ENCODE measurements at places on chromosomes 5 and 9.

- no peak for DNase-seq
Observed at GRCh38 chr5:11851416-11851815, 52.8 kb downstream of the CTNND2 start.

- DNase-seq, result no peak
Observed at GRCh38 chr5:178426326-178427130, 163.7 kb downstream of the COL23A1 start.

- DNase-seq, result no peak
Observed at GRCh38 chr9:125547368-125547767, 159.6 kb downstream of the MAPKAP1 start.

DNA sequence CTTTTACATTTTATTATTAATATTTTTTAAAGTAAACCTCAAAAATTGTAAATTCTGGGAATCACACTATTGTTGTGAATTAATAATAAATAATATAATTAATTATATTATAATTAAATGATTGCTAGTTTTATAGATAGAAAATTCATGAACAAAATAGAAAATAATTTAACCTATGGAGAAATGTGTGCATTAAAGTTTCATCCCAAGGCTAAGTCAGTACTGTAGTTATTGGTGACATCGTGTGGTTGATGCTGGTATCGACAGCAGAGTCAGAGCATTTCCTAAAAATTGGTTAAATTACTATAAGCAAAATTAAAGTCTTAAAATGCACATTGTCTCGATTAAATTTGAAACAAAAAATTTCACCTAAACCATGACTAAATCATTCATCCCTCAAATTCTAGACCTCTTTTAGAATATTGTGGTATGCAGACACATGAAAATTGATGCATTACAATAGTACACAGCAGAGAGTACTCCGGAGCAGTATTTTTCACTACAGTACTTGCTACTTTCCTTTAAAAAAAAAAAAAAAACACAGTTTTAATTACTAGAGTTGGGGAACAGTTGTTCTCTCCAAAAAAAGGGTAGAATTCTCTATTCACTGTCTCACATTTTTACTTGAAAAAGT lies 73.9 kb downstream of the RORB start:
- DNase-seq, result peak; percentile 8

- DNase-seq, result no peak
Observed at GRCh38 chr9:98465799-98466198, 210.3 kb upstream of the TBC1D2 start.

DNA sequence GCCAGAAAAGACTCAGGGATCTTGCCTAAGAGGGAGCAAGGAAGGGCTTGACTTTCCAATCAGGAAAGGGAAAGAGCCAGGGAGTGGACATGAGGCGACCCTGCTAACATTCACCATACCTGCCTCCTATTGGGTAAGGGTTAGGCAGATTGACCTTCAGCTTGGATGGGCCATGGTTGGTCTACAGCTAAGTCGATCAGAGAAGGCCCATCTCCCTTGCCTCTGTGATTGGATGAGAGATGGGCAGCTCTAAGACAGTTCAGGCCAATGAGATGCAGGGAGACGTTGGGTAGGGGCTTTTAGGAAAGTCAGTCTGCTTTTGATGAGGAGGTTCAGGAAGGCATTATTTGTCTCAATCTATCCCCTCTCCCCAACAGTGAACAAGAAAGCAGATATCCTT lies 135.0 kb upstream of the STC2 start:
- no peak for DNase-seq

GRCh38 chr9:26856413-26857032 lies 36.1 kb downstream of the CAAP1 start:
- DNase-seq, result peak; percentile 55

DNA sequence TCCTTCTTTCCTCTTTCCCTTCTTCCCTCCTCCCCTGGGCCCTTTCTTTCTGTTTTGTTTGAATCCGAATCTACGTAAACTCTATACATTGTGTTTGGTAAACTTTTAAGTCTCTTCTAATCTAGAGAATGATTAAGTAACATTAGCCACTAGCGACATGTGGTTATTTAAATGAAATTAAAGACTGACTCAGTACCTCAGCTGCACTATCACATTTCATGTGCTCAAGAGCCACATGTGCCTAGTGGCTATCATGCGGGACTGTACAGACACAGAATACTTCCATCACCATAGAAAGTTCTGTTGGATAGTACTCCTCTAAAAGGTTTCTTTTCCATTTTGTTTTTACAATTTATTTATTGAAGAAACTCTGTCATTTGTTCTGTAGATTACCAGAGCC lies 29.0 kb downstream of the DCTN4 start:
- no peak for DNase-seq

DNA sequence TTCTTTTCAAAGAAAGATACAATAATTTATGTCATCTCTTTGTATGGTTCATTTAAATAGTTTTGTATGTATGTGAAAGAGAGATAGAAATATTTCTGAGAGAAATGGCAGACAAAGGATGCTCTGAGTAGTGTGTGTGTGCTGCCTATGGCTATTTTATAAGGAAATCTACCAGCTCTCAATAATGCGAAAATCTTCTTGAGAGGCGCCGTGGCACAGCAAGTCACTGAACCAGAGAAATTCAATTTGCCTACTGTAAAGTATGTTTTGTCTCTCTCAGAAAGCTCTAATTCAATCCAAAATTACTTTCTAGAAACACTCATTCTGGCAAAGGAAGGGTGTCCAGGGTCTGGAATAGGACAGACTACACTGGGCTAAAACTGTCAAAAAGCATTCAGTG lies 1981.1 kb downstream of the EFNA5 start:
- no peak for DNase-seq

GRCh38 chr9:36597412-36598178 lies 24.9 kb downstream of the MELK start:
- no peak for DNase-seq

DNA sequence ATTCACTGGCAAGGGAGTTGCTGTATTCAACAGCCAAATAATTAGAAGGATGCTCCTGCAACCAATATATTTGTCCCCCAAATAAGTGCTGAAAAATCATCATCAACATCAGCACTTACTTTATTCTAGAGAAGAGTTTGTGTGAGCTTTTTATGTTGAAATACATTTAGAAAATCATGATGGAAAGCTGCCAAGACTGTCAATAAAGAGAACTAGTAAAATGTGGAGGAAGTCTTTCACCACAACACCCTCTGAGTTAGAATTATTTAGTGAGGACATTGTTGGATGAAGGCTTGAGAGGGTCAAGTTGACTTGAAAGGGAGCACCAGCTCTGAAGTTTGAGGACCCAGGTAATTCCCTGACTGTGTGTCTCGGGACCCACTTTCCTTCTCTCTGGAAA lies 100.2 kb upstream of the TBCA start:
- DNase-seq, result no peak

DNA sequence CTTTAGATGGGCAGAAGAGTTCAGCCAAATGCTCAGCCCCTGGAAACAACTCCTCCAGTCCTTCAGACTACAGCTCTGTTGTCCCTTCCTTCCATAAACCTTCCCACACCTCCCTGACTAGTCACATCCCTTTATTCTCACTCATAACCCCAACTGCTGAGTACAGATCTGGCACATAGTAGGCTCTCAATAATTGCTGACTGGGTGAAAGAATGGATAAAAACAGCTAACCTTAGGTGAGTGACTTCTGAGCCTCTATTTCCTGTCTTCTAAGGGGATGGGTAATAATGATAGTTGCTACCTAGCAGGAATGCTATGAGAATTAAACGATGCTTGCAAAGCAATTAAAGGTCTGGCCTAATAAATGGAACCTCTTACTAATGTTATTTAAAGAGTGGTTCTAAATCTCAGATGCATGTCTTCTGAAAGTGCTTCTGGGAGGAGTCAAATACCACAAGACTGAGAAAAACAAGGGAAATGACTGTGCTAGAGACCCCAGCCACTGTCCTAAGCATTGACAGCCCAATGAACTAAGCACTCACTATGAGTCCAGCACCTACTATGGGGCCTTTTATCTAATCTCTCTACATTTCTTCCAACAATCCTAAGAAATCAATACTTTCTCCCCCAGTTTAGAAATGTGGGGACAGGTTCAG lies 2.5 kb upstream of the NR6A1 start:
- DNase-seq, result no peak

GRCh38 chr5:1243487-1244130 lies 18.4 kb downstream of the SLC6A18 start:
- no peak for DNase-seq

DNA sequence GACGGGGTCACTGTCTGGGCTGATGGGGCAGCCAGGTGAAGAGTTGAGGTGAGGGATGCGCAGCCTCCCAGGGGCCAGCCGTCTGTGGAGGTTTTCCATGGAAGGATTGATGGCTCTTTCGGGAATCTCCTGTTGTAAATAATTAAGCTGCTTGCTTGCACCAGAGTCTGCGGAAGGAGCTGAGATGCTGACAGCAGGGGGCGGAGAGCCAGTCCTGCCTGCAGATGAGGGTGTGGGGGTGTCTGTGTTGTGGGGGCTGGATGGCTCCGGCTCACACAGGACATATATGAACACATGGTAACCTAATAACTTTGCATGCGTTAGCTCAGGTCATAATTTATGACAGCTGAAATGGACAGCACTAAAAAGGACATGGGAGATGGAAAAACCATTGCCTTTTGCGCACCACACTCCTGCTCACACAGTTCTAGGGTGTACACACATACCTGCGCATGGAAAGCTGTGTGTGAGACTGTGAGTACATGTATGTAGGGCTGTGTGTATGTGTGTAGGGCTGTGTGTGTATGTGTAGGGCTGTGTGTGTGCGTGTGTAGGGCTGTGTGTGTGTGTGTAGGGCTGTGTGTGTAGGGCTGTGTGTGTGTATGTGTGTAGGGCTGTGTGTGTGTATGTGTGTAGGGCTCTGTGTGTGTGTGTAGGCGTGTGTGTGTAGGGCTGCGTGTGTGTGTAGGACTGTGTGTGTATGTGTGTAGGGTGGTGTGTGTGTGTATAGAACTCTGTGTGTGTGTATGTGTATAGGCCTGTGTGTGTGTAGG lies 36.8 kb upstream of the SEMA4D start:
- no peak for DNase-seq

GRCh38 chr9:21399956-21400355 lies 9.0 kb upstream of the IFNA8 start:
- DNase-seq, result no peak

- DNase-seq, result no peak
Observed at GRCh38 chr9:90684736-90685135, 42.1 kb upstream of the DIRAS2 start.

DNA sequence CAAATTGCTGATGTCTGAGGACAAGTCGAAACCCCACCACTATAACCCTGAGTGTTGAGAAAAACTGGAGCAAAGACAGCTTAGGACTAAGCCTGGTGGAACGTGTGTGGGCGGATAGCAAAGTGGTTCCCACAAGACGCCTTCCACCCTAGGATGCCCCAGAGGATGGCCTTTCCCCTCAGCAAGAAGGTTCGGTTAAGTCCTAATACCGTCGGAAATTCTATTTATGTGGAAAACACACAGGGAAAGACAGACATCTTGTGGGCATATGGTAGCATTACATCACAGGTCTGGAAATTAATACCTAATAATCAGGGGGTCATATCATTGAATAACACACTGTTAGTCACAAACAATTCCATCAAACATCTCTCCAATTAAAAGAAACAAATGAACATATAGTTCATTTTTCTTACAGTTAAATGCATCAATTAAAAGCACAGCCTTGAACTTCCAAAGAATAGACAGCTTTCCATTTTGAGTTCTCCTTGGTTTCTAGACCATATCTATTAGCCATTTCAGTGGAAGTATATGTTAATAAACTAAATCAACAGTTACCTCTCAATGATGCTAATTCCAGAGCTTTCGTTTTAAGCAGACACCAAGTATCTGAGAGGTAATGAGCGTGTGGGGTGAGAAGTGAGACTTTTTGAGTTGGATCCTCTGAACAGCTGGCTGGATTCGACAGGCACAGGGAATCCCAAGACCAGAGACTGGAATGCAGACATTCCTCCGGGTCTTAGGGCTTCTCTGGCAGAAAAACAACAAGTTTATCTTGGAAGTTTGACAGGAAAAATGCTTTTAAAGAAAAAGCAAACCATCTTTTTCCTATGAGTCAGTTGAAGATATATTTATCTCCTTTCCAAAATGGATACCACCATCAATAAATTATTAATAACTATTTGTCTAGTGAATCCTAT lies 2.9 kb upstream of the ICE1 start:
- no peak for DNase-seq

GRCh38 chr5:180296771-180297170 lies 4.9 kb upstream of the MAPK9 start:
- DNase-seq, result no peak

GRCh38 chr9:133493428-133493827 lies 14.5 kb upstream of the SLC2A6 start:
- DNase-seq, result no peak

GRCh38 chr5:96945144-96945897 lies 9.4 kb downstream of the LNPEP start:
- no peak for DNase-seq

DNA sequence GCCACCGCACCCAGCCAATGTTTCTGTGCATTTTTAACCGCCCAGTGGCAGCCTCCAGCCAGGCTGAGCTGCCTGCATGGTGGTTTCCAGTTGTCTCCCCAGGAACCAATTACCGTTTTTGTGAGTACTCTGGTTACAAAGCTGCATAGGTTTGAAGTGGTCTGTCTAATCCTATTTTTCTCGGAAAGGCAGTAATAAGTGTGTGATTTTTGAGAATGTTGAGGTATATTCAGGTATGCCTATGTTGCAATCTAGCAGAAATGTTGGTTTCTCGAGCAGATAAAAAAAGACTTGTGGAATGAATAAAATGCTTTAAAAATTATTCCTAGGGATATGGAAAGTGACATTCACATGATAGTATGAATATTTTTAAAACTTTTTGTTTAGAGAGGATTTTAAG lies 41.5 kb upstream of the ANKH start:
- no peak for DNase-seq

DNA sequence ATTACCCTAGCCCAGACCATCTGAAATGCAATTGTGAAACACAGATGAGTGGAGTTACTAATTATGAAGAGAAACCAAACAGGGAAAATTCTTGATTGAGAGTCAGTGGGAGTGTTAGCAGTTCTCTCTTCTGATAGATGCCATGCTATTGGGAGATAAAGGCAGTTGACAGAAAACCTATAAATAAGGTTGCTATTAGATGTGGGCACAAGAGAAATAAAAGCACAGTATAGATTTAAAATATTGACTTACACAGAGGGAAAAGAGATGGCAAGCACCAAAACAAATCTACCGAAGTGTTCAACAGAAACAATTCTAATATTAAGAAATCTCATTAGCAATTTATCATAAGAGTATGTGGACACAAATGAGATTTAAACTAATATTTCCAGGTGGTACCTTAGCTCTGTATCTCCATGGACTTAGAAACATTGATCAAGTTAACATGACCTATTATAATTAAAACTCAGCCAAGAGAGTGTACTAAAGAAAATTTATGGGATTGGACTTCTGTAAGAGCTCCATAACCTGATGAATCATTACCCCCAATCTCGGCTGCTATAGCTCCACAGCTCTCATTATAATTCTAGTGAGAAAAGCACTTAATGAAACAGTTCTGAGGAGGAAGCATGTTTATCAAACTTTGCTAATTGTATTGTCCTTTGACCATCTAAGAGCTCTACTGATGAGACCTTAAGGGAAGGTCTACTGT lies 665.0 kb upstream of the RIOK2 start:
- DNase-seq, result no peak

- no peak for DNase-seq
Observed at GRCh38 chr5:128225245-128226030, 141.9 kb downstream of the SLC12A2 start.

- no peak for DNase-seq
Observed at GRCh38 chr5:99453196-99453595, 524.4 kb upstream of the CHD1 start.
